Cerebellum (tissue), 4 donors: ENCODE measurements at places on chromosomes 3 and 15. TPM values are rescaled to one million over a fixed set of nuclear protein-coding genes. Genes with fewer than 3 reads are reported as not detected.

The IL17RB gene
- total RNA-seq = 14.2 TPM

The IL20RB gene
- 0.45 TPM for total RNA-seq

The PRTG gene
- total RNA-seq = 28.8 TPM

The FETUB gene
- total RNA-seq = not detected

DNA sequence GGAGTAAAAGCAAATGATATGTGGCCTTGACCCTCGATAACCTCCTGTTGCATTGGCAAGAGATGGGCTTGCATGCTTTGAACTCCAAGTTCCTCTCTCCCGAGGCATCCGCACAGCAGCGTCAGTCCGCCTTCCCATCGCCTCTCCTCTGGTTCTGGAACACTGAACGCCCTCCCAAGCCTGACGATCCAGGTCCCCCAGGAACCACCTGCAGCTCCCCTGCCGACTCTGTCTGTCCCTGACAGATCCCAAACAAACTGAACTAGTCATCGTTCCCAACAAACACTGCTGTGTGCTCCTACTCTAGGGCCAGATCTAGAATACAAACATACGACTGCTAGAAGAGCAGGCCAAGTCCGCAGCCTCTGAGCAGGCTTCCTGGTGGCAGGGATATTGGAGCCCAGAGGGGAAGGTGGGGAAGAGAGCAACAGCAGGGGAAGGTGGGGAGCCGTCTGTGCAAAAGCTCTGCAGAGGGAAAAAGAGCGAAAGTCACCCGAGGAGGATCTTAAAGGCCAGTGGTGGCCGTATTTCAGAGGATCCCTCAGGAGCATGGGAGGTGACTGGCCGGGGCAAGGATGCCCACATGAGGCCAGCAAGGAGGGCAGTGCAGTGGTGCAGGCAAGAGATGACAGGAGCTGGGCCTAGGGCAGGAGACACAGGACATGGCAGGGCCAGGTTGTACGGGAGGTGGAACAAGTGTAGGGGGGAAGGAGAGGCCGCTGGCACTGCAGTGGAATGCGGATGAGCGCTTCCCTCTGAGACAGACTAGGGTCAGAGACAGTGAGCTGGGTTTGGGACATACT lies 50.8 kb downstream of the PCSK6 start:
- no peak for DNase-seq
